ENCODE measurements at places on chromosomes 1 and 21.

DNA sequence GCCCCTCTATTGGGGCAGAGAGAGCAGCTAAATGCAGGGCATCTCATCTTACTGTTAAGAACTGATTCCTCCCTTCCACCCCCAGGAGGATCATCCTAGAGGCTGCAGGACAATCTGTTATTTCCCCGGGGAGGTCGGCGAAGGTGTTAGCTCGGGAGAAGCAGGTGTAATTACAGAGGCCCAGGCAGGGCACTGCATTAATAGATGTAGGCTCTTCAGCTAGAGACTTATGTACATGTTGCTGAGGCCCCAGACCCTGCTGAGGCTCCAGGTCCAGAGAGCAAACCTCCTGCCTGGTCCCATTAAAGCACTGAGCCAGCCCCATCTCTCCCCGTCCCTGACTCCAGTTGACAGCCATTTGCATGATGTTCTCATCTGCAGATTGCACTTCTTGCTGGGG, 320.3 kb upstream of the VAMP3 start:
- no peak for DNase-seq

DNA sequence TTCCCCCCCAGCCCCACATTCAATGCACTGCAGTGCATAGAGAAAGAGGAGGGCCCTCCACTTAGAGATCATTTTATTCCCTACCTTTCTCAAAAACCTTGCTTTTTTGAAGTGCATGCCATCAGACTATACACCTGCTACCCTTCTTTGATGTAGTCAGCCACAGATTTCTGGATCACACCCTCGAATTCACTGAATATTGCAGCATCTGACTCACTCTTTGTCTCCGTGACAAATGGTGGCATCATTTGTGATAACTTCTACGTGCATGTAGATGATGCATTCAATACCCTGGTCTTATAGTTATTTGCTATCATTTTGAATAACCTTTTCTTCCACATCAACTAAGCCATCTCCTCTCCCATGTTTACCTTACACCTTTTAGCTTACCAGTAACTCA, 310.3 kb upstream of the SGIP1 start:
- no peak for DNase-seq

DNA sequence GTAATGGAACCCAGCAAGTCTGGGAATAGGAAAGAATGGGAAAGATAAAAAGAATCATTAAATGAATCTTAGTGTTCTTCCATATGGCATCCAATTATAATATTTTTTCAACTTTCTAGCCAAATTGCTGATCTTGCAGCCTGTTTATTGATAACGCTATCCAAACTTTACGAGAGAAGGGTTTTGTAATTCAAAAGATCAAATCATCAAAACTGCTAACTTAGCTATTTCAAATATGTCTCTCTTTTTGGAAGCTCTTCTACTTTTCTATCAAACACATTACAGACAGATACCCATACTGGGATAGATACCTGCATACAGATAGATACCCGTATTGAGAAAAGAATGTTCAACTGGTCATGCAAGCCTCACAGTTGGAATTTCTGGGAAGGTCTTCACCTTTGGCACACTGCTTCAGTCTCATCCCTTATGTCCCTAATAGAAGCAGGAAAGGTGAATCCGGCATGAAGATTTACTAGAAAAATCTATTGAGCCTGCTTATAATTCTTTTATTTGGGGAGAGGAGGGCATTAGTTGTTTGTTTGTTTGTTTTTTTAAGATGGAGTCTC, 75.0 kb upstream of the EXO1 start:
- DNase-seq = no peak

- no peak for DNase-seq
Measured at GRCh38 chr1:48953617-48954016, 176.9 kb upstream of the BEND5 start.

DNA sequence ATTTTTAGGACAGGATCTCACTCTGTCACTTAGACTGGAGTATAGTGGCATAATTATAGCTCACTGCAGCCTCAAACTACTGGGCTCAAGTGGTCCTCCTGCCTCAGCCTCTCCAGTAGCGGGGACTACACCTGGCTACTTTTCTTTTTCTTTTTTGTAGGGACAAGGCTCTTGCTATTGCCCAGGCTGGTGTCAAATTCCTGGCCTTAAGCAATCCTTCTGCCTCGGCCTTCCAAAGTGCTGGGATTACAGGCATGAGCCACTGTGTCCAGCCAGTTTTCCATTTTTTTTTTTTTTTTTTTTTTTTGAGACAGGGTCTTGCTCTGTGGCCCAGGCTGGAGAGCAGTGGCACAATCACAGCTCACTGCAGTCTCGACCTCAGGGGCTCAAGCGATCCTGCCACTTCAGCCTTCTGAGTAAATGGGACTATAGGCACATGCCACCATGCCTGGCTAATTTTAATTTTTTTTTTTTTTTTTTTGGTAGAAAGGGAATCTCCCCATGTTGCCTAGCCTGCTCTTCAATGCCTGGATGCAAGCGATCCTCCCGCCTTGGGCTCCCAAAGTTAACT, 20.6 kb upstream of the CEP85 start:
- no peak for DNase-seq

GRCh38 chr1:1680031-1680911, 12.3 kb downstream of the SLC35E2B start:
- no peak for DNase-seq

DNA sequence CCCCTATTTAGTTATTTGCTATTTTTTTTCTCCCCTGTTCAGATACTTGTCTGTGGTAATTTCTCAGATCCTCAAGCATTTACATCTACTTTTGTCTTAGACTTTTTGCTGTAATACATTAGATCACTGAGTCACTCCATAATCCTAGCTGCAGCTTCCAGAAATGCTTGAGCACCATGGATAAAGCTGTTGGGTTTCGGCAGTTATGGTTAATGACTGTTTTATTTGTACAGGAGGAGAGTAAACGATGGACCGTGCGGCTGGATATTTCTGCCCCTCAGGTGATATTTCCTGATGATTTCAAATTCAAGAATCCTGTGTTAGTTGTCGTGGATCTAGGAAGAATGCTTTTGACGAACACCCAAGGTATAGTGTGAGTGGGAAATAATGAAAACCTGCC, 42.9 kb downstream of the VPS13D start:
- DNase-seq = no peak

- DNase-seq = no peak
Measured at GRCh38 chr1:34477632-34478141, 277.2 kb upstream of the GJB5 start.

DNA sequence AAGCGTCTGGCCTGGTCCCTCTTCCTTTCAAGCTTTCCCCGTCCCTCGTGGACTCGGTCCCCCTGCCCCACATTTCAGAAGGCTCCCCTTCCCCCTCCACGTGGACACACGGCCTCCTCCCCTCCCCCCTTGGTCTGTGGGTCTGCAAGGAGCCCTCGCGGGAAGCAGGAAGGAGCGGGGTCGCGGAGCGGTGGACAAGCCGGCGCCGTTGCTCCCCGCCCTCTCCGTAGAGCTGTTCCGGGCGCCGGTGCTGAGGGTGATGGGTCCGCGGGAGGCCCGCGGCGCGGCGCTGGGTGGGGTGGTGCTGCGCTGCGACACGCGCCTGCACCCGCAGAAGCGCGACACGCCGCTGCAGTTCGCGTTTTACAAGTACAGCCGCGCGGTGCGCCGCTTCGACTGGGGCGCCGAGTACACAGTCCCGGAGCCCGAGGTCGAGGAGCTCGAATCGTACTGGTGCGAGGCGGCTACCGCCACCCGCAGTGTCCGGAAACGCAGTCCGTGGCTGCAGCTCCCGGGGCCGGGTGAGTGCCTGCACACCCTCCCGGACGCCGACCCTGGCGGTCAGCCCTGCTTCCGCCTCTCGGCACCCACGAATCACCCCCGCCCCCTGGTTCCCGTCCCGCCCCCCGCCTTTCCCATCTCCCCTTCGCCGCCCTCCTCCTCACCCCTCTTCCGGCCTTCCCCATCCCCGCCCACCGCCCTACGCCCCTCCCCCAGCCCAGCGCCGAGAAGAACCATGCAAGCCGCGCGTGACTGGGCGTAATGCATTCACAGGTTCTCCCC, 5.3 kb downstream of the FCRLB start:
- peak; percentile 85 for DNase-seq

DNA sequence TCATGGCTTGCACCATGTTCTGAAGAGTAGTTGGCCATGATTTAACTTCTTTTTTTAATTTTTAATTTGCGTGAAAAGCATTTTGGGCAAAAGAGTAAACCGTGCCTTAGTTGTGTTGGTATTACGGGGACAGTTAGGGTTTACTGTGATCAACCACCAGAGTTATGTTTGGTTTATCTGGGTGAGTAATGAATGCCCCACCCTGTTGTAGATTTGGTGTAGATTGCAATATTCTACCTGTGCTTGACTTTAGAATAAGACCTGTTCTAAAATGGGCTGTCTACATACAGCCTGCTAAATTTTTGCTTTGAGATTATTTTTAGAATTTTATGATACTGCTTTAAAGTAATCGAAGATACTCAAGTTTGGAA, 1.4 kb downstream of the USP25 start:
- peak; percentile 51 for DNase-seq

- DNase-seq = no peak
Measured at GRCh38 chr1:203040513-203041275, 14.4 kb downstream of the PPFIA4 start.

GRCh38 chr1:67540025-67540732, 110.0 kb upstream of the SERBP1 start:
- DNase-seq = no peak

- DNase-seq = peak; percentile 87
Measured at GRCh38 chr1:220748089-220748934, at the start of gene MTARC2. Gene MTARC2 (plus strand): TSS chr1:220748322. CDS start chr1:220748532, 210 bp downstream.

DNA sequence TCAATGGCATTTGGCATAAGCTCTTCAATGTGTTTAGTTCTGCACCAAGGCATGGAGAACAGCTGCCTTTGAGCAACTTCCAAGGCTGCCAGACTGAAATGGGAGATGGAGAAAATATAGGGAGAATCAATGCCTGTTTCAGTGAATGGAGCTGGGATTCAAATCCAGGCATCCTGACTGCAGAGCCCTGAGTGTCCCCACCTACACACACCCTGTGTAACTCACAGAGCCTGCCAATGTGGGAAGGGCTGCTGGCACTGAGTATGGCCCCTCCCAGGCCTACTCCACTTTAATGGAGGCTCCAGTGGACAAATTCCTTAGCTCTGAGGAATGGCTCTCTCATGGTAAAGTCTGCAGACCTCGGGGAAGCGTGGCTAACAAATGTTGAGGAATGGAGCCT, 145.6 kb upstream of the TNR start:
- DNase-seq = no peak

DNA sequence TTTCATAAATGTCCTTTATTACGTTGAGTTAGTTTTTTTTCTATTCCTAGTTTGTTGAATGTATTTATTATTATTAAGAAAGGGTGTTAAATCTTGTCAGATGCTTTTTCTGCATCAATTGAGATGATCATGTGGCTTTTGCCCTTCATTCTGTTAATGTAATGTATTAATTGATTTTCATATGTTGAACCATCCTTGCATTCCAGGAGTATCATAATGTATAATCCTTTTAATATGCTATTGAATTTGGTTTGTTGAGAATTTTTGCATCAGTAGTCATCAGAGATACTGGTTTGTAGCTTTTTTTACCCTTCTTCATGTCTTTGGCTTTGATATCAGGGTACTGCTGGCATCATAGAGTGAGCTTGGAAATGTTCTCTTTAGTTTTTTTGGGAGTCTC, 100.0 kb downstream of the POFUT2 start:
- no peak for DNase-seq

- DNase-seq = peak; percentile 52
Measured at GRCh38 chr1:84836145-84836544, 56.9 kb downstream of the LPAR3 start.

DNA sequence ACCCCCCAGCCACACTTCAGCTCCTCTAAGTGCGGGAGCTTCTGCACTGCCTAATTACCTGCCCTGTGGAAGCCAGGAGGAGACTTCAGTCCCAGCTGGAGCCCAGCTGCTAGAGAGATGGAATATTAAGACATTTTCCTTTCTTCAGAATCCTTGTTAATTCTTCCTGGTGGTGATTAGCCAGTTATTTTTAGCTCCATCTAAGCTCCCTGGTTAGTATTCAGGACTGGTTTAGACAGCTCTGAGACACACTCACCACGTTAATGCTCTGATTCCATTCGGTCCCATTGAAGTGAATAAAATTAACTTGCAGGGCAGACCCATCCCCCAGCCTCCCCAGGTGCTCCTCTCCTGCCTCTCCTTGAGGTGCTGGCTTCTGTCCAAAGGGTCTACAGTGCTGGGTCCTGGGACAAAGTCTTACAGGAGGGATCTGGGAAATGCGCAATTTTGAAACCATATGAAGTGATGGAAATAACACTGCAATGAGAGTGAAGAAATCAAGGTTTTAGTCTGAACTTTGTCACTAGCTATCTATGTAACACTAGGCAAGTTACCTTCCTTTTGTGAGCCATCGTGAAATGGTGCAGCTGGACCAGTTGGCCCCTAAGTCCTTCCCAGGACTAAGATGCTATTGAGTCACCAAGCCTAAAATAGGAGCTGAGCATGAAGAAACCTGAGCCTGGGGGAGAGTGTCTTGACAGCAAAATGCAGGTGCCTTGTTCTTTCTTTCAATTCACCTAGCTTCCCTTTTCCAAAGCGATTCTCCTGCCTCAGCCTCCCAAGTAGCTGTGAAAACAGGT, 117.4 kb upstream of the ATP1A1 start:
- no peak for DNase-seq

DNA sequence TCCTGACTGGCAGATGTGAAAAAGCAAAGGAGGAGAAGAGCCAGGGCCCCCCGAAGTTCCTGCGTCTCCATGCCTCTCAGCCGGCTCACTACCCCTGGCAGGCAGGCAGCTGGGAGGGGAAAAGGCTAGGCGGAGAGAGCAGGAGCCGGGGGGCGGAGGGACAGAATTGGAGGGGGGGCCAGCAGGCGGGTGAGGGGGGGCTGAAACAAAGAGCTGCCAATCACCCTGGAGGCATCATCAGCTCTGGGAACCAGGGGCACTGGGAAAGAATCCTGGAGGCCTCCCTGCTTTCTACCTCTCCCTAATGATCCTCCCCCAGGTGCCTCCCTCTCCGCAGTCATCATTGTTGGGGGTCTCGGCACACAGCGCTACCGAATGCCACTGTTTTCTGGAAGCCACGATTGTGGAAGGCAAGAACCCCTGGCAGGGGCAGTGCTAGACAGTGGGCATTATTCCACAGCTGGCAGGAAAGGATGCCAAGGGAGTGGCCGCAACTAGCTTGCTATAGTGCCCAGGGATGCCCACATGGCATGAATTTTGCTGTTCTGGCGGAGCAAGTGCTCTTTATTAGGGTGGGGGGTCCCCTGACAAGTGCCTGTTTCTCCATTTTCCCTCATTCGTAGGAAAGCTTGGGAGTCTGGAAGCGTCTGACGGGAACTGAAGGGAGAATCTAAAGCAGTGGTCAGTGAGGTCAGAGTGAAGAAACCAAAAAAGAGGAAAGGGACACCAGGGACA, at the start of gene THBS3:
Gene THBS3, minus strand, starts transcription at position 92 of the 735 bp plus-strand sequence. Its CDS starts 21 bp downstream, at position 71.
- DNase-seq = peak; percentile 67

DNA sequence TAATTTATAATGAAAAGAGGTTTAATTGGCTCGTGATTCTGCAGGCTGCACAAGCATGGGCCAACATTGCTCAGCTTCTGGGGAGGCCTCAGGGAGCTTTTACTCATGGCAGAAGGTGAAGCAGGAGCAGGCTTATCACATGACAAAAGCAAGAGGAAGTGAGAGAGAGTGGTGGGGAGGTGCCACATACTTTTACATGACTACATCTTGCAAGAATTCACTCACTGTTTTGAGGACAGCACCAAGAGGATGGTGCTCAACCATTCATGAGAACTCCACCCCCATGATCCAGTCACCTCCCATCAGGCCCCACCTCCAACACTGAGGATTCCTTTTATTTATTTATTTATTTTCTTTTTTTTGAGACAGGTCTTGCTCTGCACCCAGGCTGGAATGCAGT, 5.5 kb upstream of the PLEKHM2 start:
- DNase-seq = peak; percentile 84

All from foreskin fibroblast (primary cell).